ENCODE measurements at places on chromosomes 3 and 15. TPM values are rescaled to one million over a fixed set of nuclear protein-coding genes. Genes with fewer than 3 reads are reported as not detected.

The AP3B2 gene
- 1.6 TPM for total RNA-seq

The CX3CR1 gene
- 0.94 TPM for total RNA-seq

The JMJD7 gene
- total RNA-seq, result 12.8 TPM

The TAGLN3 gene
- 1.5 TPM for total RNA-seq

The GABRR3 gene
- total RNA-seq, result not detected

The CELSR3 gene
- total RNA-seq, result 0.54 TPM

The PSTPIP1 gene
- 18.2 TPM for total RNA-seq

The DRD3 gene
- total RNA-seq, result not detected

The DLL4 gene
- total RNA-seq, result 1.9 TPM

The CHST2 gene
- total RNA-seq, result 1.6 TPM

The CASR gene
- total RNA-seq, result not detected

The TFG gene
- 62.0 TPM for total RNA-seq

GRCh38 chr3:124605781-124606579 lies 124.3 kb upstream of the UMPS start:
- ATAC-seq, result no peak

GRCh38 chr3:178010306-178010705 lies 525.9 kb upstream of the KCNMB2 start:
- ATAC-seq, result no peak

DNA sequence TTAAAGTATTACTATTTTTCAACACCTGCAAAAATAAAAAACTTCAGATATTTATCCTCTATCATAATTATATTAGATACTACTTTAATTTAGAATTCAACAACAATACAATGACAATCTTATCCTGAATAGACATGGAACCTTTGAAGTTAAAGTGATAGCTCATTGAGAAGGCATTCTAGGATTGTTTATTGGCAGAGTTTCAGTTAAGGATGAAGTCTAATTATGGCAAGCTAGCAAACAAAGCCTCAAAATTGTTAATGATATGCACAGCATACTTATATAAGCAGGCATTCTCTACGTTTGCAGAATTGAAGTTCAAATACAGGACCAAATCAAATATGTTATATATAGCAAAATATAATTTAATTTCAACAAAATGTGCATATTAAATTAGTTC lies 91.2 kb upstream of the ABI3BP start:
- ATAC-seq, result no peak

GRCh38 chr3:157438194-157438730 lies 1.6 kb downstream of the PTX3 start:
- no peak for ATAC-seq

GRCh38 chr3:28018925-28019718 lies 222.3 kb upstream of the CMC1 start:
- ATAC-seq, result no peak

DNA sequence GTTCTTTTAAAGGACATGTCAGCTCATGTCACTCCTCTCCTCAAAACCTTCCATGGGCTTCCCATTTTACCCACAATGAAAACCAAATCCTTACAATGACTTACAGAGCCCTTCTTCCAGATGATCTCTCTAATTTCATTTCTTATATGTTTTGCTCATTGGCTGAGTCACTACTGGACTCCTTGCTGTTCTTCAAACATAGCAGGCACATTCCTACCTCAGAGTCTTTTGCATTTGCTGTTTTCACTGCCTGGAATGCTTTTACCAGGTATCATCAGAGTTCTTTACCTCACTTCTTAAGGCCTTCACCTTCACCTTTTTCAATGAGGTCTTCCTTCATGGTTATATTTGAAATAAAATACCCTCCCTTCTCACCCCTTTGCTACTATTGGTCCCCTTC lies 57.3 kb downstream of the NECTIN3 start:
- no peak for ATAC-seq

DNA sequence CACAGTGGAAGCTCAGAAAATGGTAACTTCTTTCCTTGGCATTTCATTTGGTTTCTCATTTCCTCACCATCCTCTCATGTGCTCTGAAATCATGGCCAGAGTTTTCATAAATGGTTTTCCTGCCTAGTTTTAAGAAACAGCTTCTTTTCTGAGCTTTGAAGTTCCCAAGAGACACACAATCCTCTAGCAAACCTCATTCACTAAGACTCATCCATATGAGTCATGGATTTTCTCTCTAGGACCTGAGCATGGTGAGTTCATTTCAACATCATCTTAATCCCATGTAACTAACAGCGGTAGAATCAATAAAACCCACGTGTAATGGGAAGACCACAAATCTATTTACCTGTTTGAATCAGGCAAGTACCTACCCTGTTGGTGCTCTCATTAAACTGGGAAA lies 274.5 kb upstream of the LRTM1 start:
- ATAC-seq, result no peak

- no peak for ATAC-seq
Observed at GRCh38 chr3:72568083-72568482, 280.2 kb downstream of the SHQ1 start.

GRCh38 chr3:53595660-53596059 lies 101.2 kb downstream of the CACNA1D start:
- no peak for ATAC-seq

- ATAC-seq, result no peak
Observed at GRCh38 chr3:51879937-51880336, 4.5 kb upstream of the IQCF5 start.

GRCh38 chr3:150497956-150498355 lies 48.3 kb downstream of the SERP1 start:
- no peak for ATAC-seq

DNA sequence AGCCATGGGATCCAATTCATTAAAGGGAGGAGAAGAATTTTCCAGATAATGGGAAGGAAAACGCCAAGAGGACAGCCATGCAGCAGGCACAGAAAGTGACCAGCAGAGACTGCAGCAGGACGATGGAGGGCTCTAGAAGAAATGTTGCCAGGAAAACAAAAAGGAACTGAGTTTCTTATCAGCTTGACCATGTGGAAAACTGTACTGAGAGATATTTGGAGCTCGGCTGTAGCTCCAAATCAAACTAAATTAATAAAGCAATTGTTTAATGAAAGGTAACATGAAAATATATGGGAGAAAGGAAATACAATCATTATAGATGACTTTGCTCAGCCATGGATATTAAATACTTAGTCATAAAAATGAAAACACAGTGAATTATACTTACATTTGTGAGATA lies 63.7 kb downstream of the SSR3 start:
- no peak for ATAC-seq

DNA sequence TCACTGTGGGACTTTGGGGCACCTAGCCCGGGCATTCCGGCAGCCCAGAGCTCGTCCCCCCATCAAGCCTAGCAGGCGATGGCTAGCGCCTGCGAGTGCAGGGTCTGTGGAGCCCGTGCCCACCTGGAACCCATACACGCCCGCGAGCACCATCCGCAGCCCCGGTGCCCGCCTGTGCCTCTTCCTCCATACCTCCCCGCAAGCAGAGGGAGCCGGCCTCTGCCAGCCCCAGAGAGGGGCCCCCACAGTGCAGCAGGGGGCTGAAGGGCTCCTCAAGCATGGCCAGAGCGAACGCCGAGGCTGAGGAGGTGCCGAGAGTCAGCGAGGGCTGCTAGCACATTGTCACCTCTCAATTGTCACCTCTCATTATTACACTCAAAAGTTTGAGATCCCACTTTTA lies 167.8 kb upstream of the EPHA6 start:
- ATAC-seq, result no peak

- ATAC-seq, result no peak
Observed at GRCh38 chr3:139005356-139005993, 593 bp downstream of the PRR23A start.

DNA sequence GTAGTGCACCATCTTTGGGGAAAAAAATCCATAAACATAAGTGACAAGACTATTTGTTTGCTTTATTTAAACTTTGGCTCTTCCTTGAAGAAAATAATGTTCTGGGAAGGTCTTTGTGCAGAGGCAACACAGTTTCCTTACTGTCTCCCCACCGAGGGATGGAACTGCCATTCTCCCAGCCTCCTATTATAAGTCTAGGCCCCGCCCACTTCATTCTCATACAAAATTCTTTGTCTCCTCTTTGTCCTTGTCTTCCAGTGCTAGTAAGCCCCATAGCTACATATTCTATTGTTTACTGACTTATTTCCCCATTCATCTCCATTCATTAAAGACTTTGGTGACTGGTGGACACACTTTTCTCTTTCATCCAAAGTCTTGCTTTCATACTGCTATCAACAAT lies 316.5 kb upstream of the ROBO2 start:
- ATAC-seq, result no peak

DNA sequence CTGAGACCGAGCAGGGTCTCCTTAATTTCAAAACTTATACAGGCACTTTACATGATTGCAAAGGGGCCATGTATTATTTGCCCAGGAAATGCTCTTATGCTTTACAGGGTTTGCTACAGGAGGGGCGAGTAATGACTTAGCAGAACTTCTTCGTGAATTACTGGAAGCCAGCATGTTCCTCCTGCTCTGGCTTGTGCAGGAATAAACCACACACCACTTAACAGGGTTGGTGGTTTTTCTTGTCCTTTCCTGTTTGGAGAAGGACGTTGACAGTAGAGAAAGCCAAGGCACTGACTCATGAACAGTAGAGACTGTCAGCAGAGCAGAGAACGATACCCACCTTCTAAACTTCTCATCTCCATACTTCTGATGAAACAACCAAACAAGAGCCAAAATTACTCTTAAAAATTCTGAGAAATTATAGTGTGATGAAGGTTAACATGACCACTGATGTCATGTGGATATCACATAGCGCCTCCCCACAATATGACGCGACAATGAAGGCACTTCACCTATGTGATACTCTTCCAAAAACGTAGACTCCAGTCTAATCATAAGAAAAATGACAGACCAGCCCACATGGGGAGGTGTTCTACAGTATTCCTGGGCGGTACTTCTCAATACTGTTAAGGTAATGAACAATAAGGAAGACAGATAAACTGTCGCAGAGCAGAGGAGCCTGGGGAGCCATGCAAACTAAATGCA lies 24.7 kb upstream of the MCTP2 start:
- no peak for ATAC-seq

DNA sequence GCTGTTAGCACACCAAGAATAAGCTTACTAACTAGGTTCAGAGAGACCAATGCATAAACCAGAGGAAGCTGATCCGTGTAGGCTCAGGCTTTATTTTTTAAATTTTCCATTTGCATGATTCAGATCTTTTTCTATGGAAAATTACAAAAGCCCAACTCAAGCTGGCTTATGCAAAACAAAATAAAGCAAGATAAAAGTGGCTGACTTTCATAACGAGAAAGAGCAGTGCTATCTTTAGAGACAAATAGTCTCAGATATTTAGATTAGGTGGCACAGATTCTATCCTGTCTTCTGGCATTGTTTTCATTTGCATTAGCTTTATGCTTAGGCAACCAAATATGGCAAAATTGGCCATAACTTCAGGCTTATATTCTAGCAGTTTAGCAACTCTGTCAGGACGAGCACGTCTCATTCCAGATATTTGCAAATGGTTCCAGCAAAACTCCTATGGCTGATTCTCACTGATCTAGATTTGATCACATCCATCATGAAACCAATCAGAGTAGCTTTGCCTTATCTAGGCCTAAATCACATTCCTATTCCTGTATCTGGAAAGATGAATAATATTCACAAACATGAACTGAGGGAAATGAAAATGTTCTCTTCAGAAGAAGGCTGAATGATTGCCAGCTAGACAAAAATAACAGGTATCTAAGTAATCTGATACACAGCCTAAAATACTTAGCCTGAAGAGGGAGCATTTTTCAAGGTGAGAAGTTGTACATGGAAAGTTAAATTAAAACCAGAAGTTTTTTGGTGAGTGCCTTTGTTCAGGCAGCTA lies 216.4 kb upstream of the DPPA4 start:
- no peak for ATAC-seq

DNA sequence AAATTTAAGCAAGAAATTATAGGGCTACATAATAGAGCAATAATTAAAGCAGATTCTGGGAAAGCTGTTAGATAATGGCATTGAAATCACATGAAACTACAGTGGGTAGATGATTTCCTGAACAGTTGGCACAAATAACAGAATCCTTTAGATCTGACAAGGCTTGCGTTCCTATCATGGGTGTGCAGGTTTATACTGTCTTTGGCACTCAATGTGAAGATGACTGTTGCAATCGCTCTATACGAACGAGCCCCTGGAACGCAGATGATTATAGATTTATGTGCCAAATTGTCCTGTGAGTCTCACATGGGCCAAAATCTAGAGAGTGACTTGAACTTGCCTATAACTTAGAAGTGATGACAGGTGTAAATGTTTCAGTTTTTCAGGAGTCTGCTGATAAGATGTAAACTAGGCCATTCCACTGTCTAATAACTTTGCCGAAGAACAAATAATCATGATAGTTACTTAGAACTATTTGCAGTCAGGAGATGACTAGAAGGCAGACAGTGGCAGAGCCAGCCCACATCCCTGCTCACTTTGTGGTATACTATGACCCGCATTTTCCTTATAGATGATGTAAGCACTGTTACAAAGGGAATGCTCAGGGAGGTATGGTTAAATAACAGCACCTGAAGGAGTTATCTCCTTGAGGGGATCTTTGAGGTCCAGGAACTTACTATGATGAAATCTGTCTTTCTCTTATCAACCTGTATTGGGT lies 30.5 kb upstream of the TRPC1 start:
- ATAC-seq, result no peak

DNA sequence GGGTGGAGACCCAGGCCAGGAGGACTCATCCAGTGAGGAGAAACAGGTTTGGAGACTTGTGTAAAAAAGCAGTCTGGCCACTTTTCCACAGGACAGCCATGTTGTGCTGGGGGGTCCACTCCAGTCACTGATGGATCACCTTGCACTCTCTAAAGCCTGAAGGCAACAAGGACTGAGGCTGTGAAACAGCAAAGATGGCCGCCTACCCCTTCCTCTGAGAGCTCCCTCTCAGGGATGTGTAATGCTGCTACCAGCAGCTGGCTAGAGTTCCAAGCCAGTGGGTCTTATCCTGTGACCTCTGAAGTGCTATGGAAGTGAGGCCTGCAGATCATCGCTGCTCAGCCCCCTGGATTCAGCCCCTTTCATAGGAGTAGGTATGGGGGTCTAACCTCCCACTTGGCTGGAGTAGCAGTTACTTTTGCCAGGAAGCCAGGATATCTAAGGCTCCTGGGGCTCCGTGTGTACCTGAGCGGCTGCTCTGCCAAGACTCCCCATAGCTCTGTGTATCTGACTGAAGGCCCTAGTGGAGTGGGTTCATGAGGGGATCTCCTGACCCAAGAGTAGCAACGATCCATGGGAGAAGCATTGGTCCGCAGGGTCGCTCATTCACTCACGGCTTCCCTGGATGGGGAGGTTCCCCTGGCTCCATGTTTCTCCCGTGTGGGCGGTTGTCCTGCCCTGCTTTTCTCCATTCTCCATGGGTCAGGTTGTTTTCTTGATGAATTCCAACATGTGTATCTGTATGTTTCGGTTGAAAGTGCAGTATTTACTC lies 69.9 kb upstream of the TNFSF10 start:
- no peak for ATAC-seq

GRCh38 chr3:52917044-52917443 lies 19.7 kb upstream of the STIMATE start:
- ATAC-seq, result no peak

DNA sequence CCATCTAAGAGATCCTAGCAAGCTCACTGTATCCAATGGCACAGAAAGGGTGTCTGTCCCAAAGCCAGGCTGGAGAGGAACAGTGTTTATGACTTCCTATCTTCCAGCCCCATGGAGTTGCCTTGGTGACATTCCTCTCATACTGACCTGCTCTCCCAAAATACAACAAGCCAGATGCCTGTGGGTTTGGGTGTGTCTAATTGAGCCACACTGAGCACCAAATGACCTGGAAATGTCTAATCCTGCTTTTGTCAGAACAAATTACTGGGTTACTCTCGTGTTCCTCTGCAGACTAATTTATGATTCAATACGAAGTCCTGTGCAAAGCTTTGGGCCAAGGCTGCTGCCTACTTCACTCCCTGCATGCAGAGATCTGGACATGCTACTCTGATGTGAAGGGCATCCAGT lies 98.1 kb upstream of the STRIT1 start:
- ATAC-seq, result peak; percentile 89

GRCh38 chr3:171193693-171194092 lies 167.2 kb upstream of the SLC2A2 start:
- ATAC-seq, result no peak

All from gastroesophageal sphincter (tissue), 4 donors.